ENCODE measurements at places on chromosomes 16 and 17.
A peak's percentile ranks its signal among the peaks of the same experiment; 100 is the strongest.

- no peak for DNase-seq
Measured at GRCh38 chr17:76493505-76494167, 7.6 kb downstream of the RHBDF2 start.

DNA sequence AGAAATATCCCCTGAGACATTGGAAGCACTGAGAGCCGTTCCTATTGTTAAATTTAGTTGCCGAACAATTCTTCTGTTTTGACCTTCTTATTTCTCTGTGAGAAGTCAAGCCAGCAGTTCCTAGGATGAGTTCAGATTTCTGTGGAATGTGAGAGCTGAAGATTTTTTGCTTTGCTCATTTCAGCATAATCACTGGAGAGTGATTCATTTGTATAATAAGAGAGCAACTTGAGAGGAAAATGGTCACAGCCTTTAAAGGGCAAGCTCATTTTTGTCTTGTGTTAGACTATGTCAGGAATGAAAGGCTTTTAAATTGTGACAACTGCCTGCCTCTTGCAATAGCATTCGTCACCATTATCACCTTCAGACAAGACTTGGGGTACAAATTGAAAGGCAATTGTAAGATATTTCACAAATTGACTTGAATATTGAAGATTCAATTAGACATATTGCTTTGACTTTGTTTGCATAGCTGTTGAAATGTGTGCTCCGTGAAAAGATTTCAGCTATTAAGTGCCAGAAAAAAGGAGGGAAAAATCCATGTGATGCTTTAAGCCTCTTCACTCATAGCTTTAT is 900.0 kb upstream of the GOT2 start:
- DNase-seq, result no peak

GRCh38 chr17:43021741-43022512 is at the start of gene VAT1:
Gene VAT1 (minus strand): TSS chr17:43022385. CDS start chr17:43022322, 63 bp downstream.
- peak; percentile 91 for DNase-seq

GRCh38 chr16:8773537-8773936 is 23.9 kb downstream of the TMEM186 start:
- no peak for DNase-seq

- DNase-seq, result no peak
Measured at GRCh38 chr17:1398028-1398427, 2.0 kb downstream of the YWHAE start.

DNA sequence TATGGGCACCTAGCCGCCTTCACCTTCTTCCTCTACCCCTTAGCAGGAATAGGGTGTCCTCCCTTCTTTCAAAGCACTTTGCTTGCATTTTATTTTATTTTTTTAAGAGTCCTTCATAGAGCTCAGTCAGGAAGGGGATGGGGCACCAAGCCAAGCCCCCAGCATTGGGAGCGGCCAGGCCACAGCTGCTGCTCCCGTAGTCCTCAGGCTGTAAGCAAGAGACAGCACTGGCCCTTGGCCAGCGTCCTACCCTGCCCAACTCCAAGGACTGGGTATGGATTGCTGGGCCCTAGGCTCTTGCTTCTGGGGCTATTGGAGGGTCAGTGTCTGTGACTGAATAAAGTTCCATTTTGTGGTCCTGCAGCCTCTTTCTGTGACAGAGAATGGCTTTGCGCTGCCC is 4.6 kb downstream of the TMUB2 start:
- no peak for DNase-seq

GRCh38 chr16:29900102-29900887 is at the start of gene ASPHD1:
Gene ASPHD1 (plus strand): TSS chr16:29900488. CDS start chr16:29900972, 484 bp downstream.
- peak; percentile 93 for DNase-seq

DNA sequence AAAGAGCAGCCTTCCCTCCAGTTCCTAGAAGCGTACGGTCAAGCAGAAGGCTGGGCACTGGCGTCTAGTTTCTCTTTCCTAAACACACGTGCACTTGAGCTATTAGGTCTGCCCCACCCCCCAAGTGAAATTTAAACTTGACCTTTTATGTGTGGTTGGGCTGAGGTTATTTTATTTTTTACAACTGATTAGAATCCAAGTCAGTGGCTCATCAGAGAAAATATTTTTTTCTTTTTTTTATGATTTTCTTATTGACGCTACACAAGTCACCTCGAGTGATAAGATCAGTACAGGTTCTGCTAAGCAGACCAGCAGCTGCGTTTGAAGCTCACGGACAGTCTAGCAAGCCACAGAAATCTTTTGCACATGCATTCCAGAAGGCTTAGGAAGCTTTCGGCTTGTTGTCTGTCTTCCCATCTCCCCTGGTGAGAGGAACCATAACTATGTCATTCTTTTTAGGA is 95.1 kb downstream of the ZFHX3 start:
- no peak for DNase-seq

- peak; percentile 99 for DNase-seq
Measured at GRCh38 chr17:57662644-57663308, 82.3 kb downstream of the CCDC182 start.

DNA sequence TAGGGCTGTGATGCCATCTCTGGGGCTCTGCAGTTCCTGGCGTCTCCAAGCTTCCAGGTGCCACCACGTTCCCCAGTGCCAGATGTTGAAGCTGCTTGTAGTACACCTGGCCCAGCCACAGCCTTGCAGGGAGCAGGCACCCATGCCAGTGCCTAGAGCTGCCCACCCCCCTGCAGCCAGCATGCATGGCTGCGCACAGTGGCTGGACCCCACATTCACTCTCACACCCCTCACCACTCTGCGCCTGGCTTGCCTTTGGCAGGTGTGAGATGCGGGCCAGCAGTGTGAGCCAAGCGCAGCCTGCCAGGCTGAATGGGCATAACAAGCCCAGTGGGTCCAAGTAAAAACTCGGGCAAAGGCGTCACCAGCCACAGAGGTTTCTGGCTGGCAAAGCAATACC is 75.4 kb upstream of the CHMP6 start:
- no peak for DNase-seq

DNA sequence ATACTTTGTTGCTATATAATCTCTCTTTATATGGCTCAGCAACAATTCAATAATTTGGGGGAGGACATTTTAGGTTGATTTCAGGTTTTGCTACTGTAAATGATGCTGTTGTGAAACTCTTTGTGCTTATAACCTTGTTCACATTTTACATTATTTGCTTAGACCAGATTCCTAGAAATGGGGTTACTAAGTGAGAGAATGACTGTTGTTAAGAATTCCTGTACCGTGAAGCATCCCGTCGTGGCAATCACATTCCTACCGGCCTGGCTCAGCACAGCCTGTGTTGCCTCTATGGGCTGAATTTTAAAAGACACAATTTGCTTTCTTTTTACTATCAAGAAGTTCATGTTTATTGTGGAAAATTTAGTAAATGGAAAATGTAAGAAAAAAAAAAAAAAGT is 31.4 kb downstream of the B9D1 start:
- no peak for DNase-seq

- DNase-seq, result peak; percentile 94
Measured at GRCh38 chr16:88803264-88803987, at the start of gene CDT1. Gene CDT1 (plus strand): TSS chr16:88803789. CDS start chr16:88803832, 43 bp downstream.

GRCh38 chr17:49210158-49211029 is at the start of the genes ABI3 and GNGT2:
Gene ABI3 (plus strand): TSS chr17:49210707. CDS start chr17:49210725, 18 bp downstream.
Gene GNGT2 (minus strand): TSS chr17:49210574. CDS start chr17:49207422, 3,152 bp downstream.
- no peak for DNase-seq

GRCh38 chr17:51185763-51186332 is 19.6 kb downstream of the NME2 start:
- no peak for DNase-seq

- no peak for DNase-seq
Measured at GRCh38 chr16:78972006-78972405, 628.5 kb downstream of the MAF start.

- peak; percentile 80 for DNase-seq
Measured at GRCh38 chr17:21376759-21377690, 868 bp downstream of the KCNJ12 start.

DNA sequence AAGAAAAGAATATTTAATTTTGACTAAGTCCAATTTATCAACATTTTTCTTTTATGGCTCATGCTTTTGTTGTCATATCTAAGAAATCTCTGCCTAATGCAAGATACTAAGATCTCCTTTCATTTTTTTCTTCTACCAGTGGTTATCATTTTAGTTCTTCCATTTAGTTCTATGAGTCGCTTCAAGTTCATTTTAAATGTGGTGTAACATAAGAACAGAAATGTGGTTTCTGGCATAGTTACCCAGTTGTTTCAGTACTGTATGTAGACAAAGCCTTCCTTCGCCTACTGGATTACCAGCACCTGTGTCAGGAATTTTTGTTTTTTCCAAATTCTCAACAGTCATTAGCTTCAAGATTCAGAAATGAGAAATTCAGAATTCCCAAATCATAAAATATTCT is 175.7 kb downstream of the PARN start:
- no peak for DNase-seq

- DNase-seq, result no peak
Measured at GRCh38 chr16:24164416-24164815, 91.7 kb upstream of the CACNG3 start.

DNA sequence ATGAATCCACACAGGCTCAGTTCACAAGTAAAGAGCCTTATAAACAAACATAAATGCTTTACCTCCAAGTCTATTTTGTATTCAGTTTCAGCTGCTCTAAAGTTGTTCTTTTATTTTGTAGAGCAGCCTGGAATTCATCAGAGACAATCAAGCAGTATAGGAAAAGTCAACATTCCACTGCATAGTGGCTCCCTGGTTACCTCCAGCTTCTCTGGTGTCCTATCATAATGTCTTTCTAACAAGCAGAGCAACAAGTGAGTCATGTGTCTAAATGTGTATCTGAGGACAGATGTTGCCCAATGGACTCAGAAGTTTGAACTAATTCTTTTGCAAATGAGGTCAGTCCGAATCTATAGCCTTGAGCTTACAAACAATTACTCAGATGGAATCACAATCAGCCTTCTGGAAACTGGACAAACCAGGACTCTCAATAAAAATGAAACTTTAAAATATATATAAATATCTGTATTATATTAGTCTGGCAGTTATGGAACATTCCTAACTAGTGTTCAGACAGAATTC is 292.0 kb upstream of the TOM1L1 start:
- no peak for DNase-seq

DNA sequence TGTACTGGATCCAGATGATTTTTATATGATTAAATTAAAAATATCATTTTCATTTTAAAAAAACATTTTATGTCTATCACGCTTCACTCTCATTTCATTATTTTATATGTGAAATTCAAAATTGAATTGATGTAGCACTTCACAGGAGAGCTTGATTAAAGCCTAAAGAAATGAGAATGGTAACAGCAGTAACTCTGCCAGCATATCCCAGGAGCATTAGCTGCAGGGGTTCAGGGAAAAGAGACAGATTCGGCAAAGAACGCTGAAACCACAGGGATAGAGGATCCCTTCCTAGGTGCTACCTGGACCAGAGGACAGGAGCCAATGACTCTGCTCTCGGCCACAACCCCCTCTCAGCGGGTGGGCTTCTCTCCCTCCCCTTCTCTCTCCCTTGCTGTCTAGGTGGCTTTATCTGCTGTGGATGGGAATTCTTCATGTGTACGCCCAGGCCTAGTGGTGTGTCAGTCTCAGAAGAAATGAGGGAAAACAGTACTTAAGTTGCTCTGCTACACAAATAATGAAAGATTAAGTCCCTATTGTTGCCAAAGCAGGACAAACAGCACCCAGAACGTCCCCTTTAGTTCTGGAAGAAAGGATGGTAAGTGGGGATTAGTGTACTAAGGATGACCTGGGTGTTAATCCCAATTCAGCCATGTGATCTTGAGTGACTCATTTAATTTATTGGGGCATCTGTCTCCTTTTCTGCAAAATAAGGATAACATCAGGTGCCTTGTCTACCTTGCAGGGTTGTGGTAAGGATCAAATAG is 123.3 kb downstream of the CDK5R1 start:
- peak; percentile 57 for DNase-seq

DNA sequence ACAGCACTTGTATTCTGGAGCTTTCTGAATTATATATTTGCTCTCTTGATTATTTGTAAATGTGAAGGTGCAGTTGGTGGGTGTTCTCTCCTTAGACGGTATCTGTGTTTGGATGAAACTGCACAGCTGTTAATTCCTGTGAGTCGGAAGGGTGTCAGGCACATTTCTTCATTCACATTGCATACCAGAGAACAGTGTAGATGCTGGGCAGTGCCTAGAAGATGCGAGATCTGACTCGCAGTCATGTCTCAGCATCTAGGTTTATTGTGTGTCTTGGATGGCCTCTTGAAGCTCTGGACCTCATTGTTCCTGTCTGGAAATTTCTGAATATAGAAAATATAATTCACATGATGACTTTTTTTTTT is 61.2 kb downstream of the CLEC16A start:
- no peak for DNase-seq

DNA sequence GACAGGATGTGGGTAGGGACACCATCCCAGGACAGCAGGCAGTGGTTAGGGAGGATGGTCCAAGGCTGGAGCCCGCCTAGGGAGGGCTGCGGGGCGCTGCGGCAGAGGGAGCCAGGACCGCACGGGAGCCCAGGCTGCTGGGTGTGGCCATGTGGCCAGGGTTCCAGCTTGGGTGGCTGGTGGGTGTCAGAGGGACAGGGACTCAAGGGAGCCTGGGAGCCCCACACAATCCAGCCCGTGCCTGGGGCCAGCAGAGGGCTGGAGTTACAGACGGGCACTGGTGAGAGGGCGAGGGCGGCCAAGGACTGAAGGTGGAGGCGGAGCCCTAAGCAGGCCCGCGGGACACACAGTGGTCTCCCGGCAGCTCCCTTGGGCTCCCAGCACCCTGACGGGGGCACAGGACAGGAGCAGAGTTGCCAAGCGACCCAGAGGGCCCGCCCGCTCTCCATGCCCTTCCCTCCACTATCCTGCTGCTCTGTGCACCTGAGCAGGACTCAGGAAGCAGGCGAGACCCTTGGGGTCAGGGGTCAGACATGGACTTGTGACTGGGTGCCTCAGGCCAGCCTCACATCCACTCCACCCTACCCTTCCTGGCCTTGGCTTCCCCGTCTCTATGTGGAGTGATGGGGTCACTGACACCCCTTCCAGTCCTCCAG is 7.1 kb downstream of the MRPL28 start:
- DNase-seq, result no peak

- DNase-seq, result no peak
Measured at GRCh38 chr16:73599870-73600269, 551.9 kb upstream of the ZFHX3 start.

DNA sequence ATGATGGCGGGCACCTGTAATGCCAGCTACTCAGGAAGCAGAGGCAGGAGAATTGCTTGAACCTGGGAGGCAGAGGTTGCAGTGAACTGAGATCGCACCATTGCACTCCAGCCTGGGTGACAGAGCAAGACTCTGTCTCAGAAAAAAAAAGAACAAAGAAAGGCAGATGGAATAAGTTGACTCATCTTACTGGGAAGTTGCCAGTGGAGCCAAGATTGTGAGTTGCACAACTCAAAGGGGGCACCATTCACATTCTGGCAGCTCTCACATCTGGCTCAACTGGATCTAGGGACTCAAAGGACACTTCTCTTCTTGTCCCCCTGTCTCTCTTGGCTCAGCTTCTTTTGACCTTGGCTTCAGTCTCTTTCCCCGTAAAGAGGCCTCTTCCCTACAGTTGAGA is 53.7 kb upstream of the ETV4 start:
- DNase-seq, result no peak

DNA sequence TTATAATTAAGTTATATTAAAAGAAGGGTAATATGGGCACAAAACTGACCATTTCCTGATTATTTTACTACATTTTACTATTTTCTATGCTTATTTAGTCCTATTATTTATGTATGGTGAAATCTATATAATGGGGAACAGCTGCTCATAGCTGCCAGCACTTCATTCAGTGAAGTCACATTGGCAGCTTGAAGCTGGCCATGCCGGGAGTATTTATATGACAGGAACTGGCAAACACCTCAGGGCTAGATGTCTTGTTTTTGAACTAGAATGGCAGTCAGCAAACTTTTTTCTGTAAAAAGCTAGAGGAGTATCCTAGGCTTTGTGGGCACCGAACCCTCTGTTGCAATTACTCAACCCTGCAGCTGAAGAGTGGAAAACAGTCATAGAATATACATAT is 104.1 kb downstream of the CDH13 start:
- DNase-seq, result no peak

GRCh38 chr17:5055543-5055942 is 20.3 kb upstream of the SLC52A1 start:
- no peak for DNase-seq
